ENCODE measurements at places on chromosomes 4 and X. TPM values are rescaled to one million over a fixed set of nuclear protein-coding genes. Genes with fewer than 3 reads are reported as not detected.

Gene WWC2
- 62.6 TPM for total RNA-seq

GRCh38 chr4:15725608-15726007 is 22.7 kb downstream of the BST1 start:
- peaks cover 15% of the 10 kb centered on the region for H3K36me3 ChIP-seq
- no peaks in the 10 kb centered on the region for H3K27me3 ChIP-seq
- no peak overlapping the region for H3K4me3 ChIP-seq
- DNase-seq: no peak

DNA sequence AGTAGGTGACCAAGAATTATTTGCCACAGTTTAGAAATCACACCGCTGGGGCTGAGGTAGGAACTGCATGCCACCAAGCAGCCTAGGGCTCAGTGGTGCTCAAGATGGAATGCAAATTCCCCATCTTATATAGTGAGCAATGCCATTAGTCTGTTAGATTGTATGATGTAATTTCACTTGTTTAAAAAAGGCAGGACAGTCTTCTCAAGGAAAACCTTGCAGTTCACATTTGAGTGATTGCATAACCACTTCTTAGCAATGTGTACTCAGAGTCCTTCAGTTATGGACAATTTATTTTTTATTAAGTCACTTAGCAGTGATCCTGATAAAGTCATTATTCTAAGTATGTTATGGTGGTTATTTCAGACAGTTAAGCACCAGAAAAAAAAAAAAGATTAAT is 142.9 kb upstream of the SFRP2 start:
- DNase-seq: no peak
- peaks cover 3% of the 10 kb centered on the region for H3K4me1 ChIP-seq
- H3K36me3 ChIP-seq: no peaks in the 10 kb centered on the region
- H3K27me3 ChIP-seq: no peaks in the 10 kb centered on the region
- no peak overlapping the region for H3K4me3 ChIP-seq

GRCh38 chr4:21845663-21846062 is 102.9 kb downstream of the KCNIP4 start:
- peak; percentile 25 for DNase-seq
- no peaks in the 10 kb centered on the region for H3K36me3 ChIP-seq
- H3K4me3 ChIP-seq: no peak overlapping the region
- no peaks in the 10 kb centered on the region for H3K27me3 ChIP-seq
- no peak overlapping the region for H3K27ac ChIP-seq

GRCh38 chrX:119698845-119699244 is 5.9 kb upstream of the SEPTIN6 start:
- H3K4me3 ChIP-seq: no peak overlapping the region
- no peak overlapping the region for H3K27ac ChIP-seq
- H3K27me3 ChIP-seq: no peaks in the 10 kb centered on the region

Gene PAGE2B
- not detected for total RNA-seq

Gene PSMD10
- 47.3 TPM for total RNA-seq

DNA sequence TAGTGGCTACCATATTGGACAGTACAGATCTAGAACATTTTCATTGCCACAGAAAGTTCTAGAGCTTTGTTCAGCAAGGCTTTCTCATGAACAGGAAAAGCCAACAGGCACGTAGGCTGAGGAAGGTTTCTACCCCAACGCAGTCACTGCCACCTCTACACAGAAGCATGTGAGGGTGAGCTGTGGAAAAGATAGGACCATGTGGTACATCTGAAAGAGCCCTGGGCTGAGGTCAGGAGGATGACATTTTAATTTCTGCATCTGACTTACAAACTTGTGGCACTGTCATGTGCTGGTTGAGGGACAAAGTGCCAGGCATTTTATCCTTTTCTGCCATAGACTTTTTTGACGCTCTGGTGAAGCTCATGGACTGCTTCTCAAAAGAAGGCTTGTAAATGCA is 454.2 kb downstream of the BCOR start:
- DNase-seq: no peak
- no peaks in the 10 kb centered on the region for H3K27me3 ChIP-seq
- no peaks in the 10 kb centered on the region for H3K36me3 ChIP-seq
- H3K4me1 ChIP-seq: peaks cover 3% of the 10 kb centered on the region
